Fibroblast of skin of back (primary cell): ENCODE measurements at places on chromosomes 2 and 18.
A peak's percentile ranks its signal among the peaks of the same experiment; 100 is the strongest.

- DNase-seq, result peak; percentile 15
Observed at GRCh38 chr2:6866275-6866671, 566 bp upstream of the CMPK2 start.

DNA sequence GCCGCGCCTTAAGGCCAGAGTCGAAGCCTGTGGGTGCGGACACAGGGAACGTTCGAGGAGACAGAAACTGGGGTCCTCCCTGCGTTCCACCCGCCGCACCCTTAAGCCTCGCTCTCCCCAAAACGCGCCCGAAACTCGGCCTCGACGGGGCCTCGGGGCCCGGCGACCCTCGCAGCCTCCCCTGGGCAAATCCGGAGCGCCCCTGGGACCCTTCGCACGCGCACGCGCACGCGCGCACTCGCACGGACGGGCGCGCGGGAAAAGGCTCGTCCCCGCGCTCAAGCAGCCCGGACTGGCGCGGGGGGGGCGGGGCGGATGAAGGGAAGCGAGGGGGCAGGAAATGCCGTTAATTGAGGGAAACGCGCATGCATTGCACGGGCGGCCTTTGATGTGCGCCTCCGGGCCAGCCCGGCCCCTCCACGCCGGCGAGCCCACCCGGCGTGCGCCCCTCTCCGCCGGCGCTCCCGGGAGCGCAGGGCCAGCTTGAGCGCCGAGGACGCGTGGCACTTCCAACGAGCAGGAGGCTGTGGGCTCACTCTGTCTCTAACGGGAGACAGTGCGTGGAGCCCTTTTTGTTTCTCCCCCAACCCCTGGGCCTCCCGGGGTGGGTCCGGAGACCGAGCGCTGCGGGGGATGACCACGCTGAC lies 5.4 kb upstream of the SALL3 start:
- DNase-seq, result no peak

DNA sequence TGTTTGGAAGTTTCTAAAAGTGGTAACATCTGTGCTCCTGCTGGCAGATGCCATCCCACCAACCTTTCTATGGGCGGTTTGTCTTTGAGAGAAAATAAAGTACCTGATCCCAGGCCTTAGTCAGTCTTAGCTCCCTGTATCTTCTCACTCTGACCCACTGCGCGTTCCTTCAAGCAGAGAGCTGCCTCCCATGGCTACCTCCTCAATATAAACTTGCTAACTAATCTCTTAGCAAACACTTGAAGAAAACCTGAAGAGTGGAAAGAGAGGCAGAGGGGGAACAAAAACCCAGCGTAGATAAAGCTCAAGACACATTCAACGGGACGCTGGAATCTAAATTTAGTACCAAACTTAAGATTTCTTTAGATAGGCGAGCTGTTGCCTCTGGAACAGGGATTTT lies 17.6 kb downstream of the ZEB2 start:
- DNase-seq, result no peak

GRCh38 chr2:52395912-52396311 lies 1364.0 kb upstream of the NRXN1 start:
- DNase-seq, result peak; percentile 63

DNA sequence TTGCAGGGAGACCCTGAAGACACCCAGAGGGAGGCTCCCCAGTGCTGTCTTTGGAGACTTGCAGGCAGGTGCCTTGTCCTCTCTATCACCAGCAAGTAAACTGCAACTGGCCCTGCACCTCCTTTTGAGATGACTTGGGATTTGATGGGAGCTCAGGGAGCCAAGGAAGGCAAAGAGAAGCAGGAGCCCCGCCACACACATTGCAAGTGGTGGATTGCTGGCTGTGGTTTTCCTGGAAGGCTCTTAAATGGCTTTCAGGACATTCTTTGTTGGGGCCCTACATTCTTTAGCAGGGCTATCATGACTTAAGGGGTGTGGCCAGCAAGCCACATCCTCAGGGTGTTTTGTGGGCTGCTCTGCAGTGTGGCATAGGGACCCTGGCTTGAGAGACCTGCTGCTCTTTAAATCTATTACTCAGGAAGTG lies 39.9 kb upstream of the CDC42EP3 start:
- peak; percentile 99 for DNase-seq

DNA sequence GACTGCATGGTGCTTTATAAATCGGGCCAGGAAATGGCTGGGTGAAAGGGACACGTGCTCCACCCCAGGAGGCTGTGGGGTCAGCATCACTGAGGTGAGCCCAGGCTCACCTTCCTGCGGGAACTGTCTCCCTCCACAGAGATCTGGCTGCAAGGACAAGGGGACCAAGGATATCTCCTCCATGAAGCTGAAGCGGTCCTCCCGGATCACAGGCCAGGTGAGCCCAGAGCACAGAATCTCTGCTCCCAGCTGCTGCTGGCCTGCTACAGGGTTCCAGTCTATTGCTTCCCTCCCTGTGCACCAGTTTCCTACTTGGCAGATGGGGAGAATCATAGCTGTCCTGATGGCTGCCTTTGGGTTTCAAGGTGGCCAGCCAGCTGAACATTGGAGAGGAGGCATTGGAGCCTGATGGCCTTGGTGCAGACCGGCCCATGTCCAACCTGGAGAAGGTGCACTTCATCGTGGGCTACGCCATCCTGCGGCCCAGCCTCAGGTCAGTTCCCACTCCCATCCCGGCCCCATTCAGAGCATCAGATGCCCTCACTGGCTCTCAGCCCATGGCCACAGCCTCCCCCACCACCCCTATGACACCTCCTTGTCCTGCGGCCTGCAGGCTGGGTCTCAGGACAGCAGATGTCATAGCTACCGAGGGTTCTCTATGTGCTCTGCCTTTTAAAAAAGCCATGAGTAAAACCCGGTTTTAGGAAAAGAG lies 33.7 kb upstream of the GPR17 start:
- no peak for DNase-seq

- DNase-seq, result no peak
Observed at GRCh38 chr2:239192456-239192855, 208.4 kb downstream of the HDAC4 start.

GRCh38 chr2:47309472-47309951 lies 93.4 kb upstream of the MSH2 start:
- no peak for DNase-seq

GRCh38 chr2:104685591-104685990 lies 168.3 kb upstream of the POU3F3 start:
- no peak for DNase-seq

DNA sequence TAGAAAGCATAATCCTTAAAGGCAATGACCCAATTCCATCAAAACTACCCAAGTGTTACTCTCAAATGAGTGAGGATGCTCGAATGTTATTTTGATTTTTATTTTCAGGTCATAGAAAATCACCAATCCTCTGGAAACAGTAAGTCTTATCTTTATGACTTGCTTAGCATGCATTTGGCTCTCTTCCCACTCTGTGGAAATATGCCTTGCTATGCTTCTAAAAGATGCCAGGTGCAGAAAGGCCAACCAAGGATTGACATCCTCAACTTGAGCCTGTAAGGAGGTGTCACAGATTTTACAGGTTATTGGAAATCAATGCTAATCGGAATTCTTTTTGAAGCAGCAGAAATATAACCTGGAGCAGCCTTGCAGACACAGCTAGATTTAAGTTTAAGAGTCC lies 543.9 kb upstream of the LINC00305 start:
- no peak for DNase-seq

DNA sequence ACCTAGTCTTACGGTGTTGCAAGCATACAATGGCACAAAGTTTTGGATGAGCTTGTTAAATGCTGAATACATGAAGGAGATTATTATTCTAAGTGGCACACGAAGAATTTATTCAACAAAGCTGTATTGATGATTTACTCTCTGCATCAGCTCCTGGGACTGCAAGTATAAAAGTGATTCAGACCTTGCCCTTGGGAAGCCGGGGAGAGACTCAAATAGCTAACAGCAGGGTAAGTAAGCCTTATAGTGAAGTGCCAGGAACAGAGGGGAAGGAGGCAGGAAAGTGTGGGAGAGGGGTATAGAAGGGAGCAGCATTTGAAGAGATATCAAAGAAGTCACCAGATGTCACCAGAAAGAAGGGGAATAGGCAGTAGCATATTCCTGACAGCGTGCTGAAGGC lies 115.4 kb downstream of the MCFD2 start:
- peak; percentile 73 for DNase-seq

- peak; percentile 72 for DNase-seq
Observed at GRCh38 chr2:133568172-133568571, at the start of gene NCKAP5. TSS of gene NCKAP5 (minus strand) at chr2:133568463. CDS start at chr2:133517526, 50,937 bp downstream.

DNA sequence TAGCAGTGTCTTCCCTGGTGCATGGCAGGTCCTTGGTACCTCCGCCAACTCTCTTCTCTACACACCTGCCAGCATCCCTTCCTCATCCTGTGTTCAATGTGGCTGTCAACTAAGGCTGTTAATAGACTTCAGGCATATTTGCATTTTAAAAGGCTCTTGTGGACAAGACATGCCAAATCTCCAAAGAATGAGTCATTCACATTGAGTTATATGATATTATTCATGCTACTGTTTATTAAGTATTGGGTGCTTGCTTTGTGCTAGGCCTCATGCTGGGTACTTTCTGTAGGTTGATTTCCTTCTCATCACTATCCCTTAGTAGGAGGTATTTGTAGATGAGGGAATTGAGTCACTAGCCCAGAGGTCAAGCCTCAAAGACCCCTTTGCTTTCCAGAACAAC lies 5.2 kb downstream of the MYO1B start:
- peak; percentile 65 for DNase-seq

GRCh38 chr2:44075541-44075940 lies 79.8 kb upstream of the LRPPRC start:
- peak; percentile 6 for DNase-seq

GRCh38 chr2:58336416-58336815 lies 95.3 kb upstream of the FANCL start:
- DNase-seq, result peak; percentile 4

GRCh38 chr18:10398571-10398970 lies 55.9 kb upstream of the APCDD1 start:
- no peak for DNase-seq

DNA sequence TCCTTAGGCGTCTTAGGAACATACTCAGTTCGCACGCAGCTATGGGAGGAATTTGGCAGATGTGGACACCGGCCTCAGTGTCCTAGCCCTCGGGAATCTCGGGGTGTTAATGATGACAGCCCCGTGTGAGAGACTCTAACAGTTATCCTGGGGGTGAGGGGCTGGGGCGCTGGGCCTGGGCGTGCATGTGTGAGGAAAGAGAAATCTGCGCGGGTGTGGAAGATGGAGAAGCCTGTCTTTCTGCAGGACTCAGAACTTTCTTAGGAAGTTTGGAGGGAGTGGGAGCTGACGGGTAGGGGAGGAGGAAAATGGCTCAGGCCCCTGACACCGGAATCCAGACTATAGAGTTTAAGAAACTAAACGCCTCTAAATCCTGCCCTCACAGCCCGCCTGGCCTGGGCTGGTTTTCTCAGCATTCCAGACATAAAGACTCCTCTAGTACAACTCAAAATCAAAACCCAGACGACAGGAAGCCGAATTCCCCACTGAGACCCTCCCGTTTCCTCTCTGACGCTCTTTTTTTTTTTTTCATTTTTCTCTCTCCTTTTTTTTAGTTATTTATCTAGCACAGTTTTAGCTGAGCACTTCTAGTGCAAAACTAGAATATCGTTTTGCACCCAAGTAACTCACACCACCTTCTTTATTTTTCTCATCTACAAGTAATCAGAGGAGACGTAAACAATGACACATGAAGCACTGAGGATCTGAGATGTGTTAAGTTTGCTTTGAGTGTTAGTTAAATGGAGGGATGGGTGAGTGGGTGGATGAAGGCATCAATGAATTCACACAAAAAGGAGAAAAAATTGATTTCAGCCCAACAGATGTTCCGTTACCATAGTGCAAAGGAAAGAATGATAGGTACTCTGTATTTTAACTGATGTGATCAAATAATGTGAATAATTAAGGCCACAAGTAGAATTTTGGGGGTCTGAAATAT lies 1.2 kb upstream of the HAAO start:
- DNase-seq, result peak; percentile 61

DNA sequence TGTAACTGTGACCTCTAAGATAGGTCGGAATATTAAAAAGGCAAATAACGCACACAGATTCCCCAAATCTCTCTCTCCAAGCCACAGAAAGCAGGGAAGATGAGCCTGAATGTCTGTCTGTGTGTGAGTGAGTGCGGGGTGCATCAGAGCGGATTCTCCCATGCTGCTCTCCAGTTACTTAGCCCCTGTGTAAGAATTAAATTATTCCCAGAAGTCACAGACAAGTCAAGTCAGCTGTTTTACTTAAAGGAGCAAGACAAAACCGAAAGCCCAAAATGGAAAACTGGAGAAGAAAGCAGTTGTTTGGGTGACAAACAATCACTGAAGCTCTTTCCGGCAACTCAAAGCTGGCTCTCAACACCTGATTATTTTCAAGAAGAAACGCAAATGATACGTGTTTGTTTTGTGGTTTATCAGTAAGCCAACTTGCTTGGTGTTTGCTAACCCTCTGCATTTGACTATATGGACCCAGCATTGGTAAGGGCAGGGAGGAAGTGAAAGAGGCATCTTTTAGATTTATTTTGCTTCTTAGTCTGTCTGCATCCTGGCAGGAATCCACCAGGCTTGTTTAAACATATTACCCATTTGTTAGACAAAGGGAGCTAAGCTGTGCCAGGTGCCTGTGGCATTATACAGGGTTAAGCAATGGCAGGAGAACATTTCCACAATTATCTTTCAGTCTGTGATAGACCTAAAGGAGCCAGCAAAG lies 121.5 kb upstream of the CREB1 start:
- peak; percentile 39 for DNase-seq

GRCh38 chr18:10166164-10166807 lies 252.5 kb downstream of the VAPA start:
- no peak for DNase-seq

- DNase-seq, result no peak
Observed at GRCh38 chr18:36130883-36131653, 1.4 kb downstream of the ELP2 start.

- DNase-seq, result peak; percentile 71
Observed at GRCh38 chr2:120693121-120693520, 42.5 kb upstream of the GLI2 start.

DNA sequence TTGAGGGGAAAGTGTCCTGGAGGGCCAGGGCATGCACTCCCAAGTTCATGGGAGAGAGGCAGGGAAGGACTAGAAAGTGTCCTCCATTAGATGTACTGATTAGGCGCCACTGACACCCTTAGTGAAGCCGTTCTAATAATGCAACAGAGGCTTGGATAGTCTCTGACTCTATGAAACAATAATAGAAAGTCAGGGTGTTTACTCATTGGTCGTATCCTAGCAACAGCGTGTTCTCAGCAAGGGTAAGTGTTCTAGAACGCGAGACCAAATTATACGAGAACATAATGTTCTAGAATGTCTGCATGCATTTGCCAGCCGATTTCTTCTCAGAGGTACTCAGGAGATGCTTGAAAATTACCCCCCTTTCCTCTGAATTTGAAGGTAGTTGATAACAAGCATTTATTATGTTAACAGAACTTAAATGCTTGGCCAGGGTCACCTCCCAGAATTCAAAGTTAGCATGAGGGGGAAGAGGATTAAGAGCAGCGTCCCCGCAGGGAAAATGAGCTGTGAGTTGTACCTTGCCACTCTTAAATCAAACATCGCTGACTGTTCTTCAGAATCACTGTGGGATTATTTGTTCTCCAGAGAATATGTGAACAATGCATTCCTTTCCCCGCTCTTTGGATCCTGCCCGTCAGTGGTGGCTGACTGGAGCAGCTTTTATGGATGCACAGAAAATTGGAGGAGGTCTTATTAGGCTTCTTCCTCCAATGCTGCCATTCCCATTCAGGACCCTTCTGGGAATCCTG lies 33.7 kb upstream of the PDIA6 start:
- no peak for DNase-seq

GRCh38 chr2:27962006-27962405 lies 71.5 kb downstream of the BABAM2 start:
- peak; percentile 79 for DNase-seq
